ENCODE measurements at places on chromosomes 3 and 15. TPM values are rescaled to one million over a fixed set of nuclear protein-coding genes. Genes with fewer than 3 reads are reported as not detected.
A peak's percentile ranks its signal among the peaks of the same experiment; 100 is the strongest.

CHRNB4 gene
- total RNA-seq: 0.32 TPM

HYAL1 gene
- 1.8 TPM for total RNA-seq

DNA sequence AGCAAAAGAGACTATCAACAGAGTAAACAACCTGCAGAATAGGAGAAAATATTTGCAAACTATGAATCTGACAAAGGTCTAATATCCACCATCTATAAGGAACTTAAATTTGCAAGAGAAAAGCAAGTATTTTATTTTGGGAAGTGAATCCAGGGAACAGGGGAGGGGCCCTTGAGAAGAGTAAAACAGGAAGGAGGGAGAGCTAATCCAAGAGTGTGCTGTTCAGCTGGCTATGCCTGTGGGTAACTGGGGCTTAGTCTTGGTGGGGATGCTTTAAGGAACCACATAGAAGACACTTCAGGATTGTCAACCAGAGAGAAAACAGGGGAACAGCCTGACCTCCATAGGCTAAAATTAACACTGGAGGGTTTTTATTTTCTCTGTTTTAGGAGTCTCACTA, 3.9 kb upstream of the HHLA2 start:
- no peak for DNase-seq

- no peak for DNase-seq
These were observed 499 bp downstream of the RABL3 start for GRCh38 chr3:120741837-120742197.

- no peak for DNase-seq
These were observed 444.5 kb downstream of the EPHB1 start for GRCh38 chr3:135239615-135239884.

DNA sequence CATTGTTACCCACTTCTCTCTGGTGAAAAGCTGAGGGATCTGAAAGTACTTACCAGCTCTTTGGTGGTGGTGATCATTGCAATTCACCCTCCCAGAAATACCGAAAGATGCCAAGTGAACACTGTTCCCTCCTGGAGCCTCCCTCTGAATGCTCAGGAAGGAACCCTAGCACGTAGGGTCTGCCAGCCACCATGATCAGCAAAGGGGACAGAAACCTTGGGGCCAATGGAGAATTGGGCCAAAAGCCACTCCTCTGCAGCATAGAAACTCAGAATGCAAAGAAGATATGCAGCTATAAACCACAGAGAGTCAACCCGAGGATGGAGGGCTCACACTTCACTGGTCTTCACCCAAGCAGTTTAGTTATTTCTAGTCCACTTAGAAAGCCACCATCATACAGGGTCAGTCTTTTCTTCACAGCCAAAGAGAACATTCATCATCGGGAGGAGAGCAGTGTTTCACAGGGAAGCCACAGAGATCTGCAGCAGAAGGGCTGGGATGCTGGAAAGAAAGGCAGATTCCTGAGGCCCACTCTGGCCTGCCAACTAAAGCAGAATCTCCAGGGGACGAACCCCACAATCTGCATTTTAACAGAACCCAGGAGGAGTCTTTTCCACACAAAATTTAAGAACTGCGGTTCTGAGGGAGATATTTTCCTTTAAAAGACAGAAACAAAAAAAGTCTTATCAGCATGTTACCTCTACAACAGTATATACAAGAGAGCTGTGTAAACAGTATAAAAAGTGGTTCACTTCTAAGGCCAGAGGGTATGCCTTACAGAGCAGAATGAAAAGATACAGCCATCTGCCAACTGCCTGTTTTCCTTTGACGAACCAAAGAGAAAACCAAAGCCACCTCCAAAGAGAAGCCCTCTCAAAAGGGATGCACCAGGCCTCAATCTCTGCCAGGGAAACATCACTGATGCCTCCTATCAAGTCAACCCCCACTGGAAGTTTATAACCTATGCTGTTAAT, 11.3 kb downstream of the TBC1D2B start:
- DNase-seq: no peak

GRCh38 chr15:62758126-62758951, 284.2 kb upstream of the TPM1 start:
- peak; percentile 14 for DNase-seq

- DNase-seq: no peak
These were observed 639 bp downstream of the MKRN3 start for GRCh38 chr15:23566071-23566554.

- no peak for DNase-seq
These were observed 52.6 kb downstream of the NSUN3 start for GRCh38 chr3:94115482-94115881.

DNA sequence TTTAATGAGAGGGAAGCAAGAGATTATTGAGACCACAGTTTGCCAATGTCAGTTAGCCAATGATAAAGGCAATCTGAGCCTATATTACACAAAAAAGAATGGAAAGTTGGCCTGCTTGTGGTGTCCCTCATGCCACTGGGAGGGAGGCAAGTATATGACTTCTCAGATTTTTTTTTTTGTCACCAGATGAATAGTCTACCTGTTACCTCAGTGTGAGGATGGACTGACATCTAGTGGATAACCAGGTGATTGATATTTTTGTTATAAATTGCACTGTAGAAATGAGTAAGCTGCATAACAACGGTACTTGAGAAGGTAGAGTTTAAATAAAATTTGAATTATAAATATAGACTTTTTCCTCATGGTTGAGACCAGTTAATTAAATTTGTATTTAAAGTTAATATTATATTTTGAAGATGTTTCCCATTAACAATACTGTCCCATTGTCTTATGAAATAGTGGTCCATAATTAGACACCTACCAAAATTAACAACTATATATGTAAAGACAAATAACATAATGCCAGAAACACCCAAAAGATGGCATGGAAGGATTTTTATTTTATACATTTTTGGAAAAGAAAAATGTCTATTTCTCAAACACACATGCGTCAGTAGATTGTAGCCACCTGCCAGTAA, 237.8 kb upstream of the GADL1 start:
- DNase-seq: no peak

PLAAT1 gene
- total RNA-seq: not detected

GOLGA8J gene
- total RNA-seq: not detected

LSAMP gene
- 4.4 TPM for total RNA-seq

GCHFR gene
- total RNA-seq: 22.5 TPM

DNA sequence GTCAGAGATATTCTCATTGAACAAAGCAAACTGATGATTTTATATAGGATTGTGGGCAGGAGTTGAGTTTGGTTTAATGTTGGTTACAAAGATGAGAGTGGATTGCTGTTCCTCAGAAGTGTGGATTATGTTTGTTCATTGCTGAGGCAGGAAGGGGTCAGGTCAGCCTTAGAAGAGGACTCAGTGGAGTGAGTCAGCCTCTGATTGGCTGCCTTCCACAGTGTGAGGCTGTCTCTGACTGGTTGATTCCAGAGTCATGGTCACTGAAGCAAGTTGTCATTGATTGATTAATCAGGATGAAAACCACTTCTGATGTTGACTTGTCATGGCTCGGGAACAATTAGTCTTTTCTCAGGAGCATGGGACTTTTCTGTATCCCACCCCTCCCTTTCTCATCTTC, 36.2 kb downstream of the KBTBD12 start:
- DNase-seq: no peak

DNA sequence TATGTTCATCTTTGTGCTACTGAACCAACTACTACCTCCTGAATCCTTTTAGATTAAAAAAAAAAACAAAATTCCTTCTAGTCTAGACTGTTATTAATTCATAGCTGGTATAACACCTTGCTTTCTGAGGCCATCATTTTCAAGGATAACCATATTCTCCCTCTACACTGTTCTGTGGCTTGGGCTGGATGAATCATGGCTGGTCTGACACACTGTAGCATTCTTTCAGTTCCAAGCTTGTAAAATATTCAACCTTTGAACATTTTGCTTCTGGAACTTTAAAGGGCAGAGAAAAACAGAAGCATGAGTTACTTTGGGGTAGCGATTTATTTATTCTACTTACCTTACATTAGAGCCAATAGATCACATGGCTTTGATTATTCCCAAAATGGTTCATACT, 7.6 kb downstream of the HSPBAP1 start:
- no peak for DNase-seq

SYNPR gene
- not detected for total RNA-seq

GRCh38 chr3:34070831-34071585, 272.6 kb downstream of the PDCD6IP start:
- no peak for DNase-seq

GP5 gene
- not detected for total RNA-seq

GRCh38 chr3:42191443-42191747, 74.6 kb downstream of the CCK start:
- DNase-seq: no peak

GRCh38 chr15:98782801-98783200, 134.5 kb downstream of the IGF1R start:
- no peak for DNase-seq

DNA sequence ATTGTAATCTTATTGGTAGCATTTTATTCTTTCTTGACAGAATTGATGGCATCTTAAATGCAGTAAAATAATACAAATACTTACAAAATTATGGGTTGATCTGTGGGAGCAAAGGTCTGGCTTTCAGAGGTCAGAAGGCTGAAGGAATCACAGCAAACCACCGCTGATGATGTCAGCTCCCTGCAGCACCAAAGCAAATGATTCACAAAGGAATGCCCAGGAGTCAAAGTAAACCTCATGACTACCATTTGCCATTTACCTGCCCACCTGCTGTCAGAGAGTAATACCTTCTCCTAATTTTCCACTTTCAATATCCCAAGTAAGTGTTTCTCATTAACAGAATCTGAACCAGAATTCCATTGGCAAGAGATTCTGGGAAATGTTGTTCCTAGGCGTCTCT, 46.1 kb downstream of the CPA3 start:
- no peak for DNase-seq

SPINK8 gene
- not detected for total RNA-seq

- DNase-seq: no peak
These were observed 13.6 kb upstream of the CASR start for GRCh38 chr3:122169911-122170310.

ANKRD63 gene
- total RNA-seq: not detected

GRCh38 chr15:35182841-35183479, 97.9 kb upstream of the NANOGP8 start:
- no peak for DNase-seq

UBAP1L gene
- 5.2 TPM for total RNA-seq

SLC12A1 gene
- not detected for total RNA-seq

- no peak for DNase-seq
These were observed 255.7 kb downstream of the CNTN6 start for GRCh38 chr3:1348547-1348946.

DNA sequence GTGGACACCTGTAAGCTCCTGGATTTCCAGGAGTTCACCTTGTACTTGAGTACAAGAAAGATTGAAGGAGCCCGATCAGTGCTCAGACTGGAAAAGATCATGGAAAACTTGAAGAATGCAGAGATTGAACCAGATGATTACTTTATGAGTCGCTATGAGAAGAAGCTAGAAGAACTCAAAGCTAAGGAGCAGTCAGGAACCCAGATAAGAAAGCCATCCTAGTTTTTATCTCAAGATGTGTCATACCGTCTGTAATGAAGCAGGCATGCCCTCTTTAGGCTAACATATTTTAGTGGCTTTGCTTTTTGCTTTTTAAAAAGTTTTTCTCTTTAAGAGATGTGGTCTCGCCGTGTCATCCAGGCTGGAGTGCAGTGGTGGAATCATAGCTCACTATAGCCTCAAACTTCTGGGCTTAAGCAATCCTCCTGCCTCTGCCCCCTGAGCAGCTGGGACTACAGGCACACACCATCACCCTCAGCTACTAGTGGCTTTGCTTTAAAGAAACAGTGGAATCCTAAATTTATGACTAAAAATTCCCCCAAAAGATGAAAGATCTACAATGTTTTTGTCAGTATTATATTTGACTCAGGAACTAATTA, 28.1 kb downstream of the EXOG start:
- no peak for DNase-seq

DNA sequence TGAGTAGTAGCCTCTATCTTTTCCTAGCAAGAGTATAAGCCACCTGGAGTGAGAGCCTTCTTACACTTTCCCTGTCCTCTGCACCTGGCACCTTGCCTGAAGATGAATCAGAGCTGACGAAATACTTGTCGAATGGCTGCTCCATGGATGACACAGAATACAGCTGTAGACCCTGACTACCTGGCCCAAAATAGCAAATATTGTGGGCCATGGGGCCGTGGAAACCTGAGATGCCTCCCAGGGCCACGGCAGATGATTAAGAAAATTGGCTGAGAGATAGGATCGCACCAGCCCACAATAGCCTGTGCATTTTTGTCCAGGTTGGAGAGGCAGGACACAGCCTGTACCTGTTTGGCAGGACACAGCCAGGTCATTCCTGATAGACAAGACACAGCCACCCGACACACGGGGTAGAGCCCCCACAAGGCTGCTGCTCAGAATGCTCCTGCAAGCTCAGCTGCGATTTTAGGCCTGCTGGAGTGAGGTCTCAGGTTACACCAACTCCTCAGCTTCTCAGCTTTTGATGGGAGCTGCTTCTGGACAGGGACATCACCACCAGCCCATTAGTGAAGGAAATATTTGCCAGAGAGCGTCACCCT, 22.9 kb upstream of the TPM1 start:
- DNase-seq: no peak

DNA sequence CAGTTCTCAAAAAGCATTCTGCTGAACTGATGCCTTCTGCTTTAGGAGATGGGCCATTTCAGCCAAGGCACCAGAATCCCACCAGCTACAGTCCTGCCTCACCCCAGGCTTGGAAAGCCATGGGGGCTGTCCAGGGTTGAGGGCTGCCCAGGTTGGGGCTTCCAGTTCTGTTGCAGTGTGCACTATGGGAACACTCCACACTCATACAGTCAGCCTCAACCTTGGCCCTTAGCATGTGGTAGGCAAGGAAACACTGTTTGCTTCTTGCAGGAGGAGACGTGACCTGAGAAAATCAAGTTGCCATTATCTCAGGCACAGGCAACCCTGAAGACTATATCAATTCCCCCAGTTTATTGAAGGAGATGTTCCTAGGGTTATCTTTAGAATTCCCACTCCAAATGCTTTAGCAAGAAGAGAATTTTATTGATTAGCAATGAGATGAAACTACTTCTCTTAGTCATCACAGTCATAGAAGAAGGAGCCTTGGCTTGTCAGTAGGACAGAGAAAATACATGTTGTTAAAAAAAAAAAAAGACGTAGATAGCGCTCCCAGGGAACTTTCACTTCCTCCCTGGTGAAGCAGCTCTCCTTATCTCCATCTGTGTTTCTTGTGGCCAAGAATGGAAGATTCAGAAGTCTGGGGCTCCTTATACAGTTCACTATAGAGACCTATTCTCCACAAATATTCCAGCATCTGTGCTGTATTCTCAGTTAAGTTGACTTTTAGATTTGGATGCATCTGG, 38.3 kb upstream of the IL12A start:
- DNase-seq: no peak

WDR82 gene
- total RNA-seq: 40.0 TPM

DPPA2 gene
- not detected for total RNA-seq

DNA sequence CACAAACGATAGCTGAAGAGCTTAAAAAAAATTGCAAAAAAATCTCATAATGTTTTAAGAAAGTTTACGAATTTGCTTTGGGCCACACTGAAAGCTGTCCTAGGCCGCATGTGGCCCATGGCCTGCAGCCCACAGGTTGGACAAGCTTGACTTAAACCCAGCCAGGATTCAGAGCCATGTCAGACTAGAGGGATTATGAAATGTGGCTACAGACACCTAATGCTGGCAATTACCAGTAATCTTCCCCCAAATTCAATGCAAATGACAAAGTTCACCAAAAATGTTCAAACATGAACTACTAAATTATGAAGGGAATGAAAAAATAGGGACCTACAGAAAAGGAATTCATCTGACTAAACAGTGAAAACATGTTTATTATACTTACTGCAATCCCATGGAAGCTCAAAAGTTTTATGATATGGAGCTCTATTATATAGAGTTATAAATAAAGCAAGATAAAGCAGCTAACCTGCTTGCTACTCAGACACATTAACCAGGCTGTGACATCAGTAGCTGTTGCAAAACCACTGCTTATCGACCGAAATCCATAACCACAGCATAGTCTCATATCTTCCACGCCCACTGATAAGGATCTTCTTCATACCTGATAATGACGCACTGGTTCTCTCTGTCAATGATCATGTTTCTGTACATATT, 49.2 kb downstream of the LDHAL6B start:
- DNase-seq: peak; percentile 73

Data from transverse colon (tissue), 4 donors.